ENCODE measurements at places on chromosomes 11 and 22.

GRCh38 chr11:125499563-125499962, 3.5 kb upstream of the FEZ1 start:
- DNase-seq = no peak

DNA sequence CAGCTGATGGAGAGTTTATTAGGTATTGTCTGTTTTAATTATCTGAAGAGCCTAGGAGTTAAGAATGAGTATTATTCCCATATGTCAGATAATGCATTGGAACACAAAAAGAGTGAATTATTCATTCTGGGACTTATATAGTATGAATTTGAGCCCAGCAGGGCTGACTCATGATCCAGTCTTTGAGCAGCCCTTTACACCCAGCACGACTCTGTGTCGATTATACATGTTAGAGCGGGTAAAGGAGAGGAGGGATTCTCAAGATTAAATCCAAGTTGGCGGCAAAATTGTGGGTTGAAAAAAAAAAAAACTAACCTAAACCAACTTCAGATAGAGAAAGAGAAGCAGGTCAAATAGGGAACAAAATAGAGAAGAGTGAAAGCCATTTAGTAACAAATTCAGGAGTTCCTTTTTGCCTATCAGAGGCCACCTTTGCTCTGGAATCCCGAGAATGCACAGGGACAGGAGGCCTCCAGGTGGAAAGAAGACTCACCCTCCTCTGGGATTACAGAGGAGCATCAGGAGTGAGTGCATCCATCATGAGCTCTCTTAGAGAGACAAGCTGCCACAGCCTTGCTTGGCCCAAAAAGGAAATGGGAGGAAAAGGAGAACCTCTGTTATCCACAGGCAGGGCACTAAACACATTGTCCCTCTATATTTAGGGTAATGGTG, 3.1 kb downstream of the MRGPRX1 start:
- no peak for DNase-seq

GRCh38 chr11:19691815-19692500, 20.7 kb upstream of the NAV2 start:
- no peak for DNase-seq

DNA sequence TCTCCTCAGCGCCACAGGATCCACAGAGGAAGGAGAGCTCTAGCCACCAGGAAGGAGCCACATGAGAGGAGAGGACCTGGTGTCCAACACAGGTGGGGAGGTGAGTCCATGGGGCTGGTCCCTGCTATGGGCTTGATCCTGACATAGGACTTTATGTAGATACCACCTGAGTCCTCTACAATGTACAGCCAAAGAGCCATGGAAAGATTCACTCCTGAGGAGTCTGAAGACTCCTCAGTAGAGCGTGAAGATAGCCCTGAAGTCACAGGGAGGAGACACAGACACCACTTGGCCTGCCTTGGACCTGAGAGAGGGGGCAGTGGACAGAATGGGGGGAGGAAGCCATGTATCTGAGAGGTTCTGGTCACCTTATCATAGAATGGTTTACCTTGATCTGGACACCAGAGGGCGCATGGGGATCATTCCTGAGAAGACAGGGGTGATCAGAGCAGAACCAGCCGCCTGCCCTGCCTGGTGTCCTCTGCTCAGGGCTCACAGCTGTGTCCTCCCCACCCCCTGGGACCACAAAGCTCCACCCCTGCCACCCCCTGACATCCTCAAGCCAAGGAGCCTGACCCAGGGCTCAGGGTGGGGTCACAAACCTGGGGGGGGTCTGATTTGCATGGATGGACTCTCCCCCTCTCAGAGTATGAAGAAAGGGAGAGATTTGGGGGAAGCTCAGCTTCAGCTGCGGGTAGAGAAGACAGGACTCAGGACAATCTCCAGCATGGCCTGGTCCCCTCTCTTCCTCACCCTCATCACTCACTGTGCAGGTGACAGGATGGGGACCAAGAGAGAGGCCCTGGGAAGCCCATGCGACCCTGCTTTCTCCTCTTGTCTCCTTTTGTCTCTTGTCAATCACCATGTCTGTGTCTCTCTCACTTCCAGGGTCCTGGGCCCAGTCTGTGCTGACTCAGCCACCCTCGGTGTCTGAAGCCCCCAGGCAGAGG, 77.0 kb downstream of the ZNF280B start:
- DNase-seq = peak; percentile 69

DNA sequence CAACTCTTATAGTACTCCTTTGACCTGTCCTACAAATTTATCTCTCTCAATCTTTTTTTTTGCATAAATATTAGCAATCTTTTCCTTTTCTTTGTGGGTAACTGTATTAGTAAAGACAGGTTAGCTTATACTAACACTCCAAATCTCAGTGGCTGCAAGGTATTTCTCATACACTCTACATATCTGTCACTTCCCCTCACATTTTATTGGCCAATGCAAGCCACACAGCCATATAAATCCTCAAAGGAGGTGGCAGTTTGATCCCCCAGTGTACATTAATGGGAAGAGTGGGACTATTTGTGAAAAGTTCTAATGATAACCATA, 42.6 kb upstream of the EED start:
- DNase-seq = no peak

GRCh38 chr11:72639502-72640375, 34.5 kb downstream of the PDE2A start:
- DNase-seq = no peak

GRCh38 chr11:825366-826226, 2.1 kb upstream of the CRACR2B start:
- no peak for DNase-seq

DNA sequence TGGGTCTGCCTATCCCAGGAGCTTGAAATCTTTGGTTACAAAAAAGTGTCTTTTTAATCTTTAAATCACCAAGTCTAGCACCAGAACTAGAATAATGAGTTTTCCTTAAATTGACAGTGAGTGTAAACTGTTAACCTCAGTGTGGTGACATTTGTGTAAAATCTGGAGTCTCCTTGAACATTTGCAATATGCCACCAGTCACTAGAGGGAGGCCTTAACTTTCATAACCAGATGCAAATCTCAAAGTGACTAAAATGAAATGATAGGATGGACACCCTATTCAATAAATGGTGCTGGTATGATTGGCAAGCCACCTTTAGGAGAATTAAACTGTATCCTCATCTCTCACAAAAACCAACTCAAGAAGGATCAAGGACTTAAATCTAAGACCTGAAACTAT, 8.3 kb upstream of the SCGB1D2 start:
- no peak for DNase-seq

- no peak for DNase-seq
These were observed 4.8 kb upstream of the SLC3A2 start for GRCh38 chr11:62875698-62876478.

- DNase-seq = peak; percentile 81
These were observed 5.1 kb downstream of the VSIG10L2 start for GRCh38 chr11:125950696-125951651.

GRCh38 chr11:33936725-33937604, 45.1 kb upstream of the LMO2 start:
- DNase-seq = peak; percentile 60

- no peak for DNase-seq
These were observed 41.5 kb upstream of the CCND1 start for GRCh38 chr11:69599502-69599901.

DNA sequence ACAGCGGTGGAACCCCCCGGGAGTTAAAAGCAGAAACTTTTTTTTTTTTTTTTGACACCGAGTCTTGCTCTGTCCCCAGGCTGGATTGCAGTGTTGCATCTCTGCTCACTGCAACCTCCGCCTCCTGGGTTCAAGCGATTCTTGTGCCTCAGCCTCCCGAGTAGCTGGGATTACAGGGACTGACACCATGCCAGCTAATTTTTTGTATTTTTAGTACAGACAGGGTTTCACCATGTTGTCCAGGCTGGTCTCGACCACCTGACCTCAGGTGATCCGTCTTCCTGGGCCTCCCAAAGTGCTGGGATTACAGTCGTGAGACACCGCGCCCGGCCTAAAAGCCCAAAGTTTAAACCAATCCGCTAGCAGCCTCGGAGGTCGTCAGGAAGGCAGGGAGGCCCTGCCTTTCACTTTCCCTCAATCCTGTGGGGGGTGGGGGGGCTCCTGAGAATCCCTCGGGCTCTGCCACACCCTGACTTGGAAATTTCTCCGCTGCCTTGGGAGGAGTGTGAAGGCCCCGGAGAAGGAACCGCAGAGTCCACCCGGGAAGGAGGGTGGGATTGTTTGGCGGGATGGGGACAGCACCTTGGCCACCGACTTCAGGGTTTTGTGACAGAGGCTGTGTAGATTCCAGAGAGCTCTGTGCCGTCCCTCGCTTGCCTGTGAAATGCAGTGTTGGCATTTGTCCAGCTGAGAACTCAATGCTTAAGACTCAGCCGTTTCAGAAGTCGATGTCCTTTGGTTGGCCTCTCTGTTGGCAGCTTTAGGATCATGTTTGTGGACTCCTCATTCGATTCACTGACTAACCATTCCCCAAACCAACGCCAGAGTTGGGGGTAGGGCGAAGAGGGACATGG, 1.0 kb downstream of the ARHGAP8 start:
- peak; percentile 74 for DNase-seq

DNA sequence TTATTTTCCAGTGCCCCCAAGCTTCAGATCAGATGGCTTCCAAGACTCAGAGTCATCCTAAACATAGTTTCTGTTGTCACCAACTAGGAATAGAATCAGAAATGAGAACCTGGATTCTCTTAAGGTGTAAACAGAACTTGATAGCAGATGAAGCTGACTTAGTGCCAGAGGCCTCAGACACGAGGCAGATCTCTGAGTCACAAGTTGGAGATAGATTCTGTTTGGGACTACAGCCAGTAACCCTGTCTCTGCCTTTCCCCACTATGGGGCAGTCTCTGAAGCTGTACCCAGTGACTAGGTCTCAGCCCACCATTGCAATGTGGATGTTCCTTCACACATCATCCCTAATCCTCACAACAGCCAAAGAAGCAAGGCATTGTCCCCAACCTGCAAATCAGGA, 25.4 kb downstream of the NEU3 start:
- no peak for DNase-seq

DNA sequence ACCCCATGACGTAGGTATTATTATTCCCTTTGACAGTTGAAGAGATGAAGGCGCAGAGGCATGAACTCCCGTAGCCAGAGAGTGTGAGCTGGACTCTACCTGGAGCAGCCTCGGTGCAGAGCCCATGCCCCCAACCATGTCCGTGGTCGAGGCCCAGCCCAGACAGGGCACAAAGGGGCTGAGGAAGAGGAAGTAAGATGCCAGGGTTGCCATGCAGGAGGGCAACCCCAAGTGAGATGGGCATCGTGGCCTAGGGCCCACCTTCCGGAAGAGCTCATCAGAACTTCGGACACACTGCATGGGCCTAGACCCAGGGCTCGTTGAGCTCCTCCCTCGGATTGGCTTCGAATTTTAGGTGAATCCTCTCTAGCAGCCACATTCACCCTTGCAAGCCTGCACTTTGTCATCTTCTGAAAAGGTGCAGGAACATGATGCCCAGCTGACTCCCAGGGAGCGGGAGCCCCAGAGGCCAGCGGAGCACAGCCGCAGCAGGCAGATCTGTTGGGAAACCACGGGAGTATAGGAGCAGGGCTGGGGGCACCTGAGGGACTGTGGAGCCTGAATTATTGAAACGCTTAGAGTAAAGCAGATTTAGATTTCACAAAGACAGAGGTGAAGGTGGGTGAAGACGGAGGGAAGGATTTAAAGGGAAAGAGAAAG, 29.0 kb upstream of the JAM3 start:
- no peak for DNase-seq

GRCh38 chr11:63683133-63683991, 2.1 kb downstream of the RTN3 start:
- no peak for DNase-seq

DNA sequence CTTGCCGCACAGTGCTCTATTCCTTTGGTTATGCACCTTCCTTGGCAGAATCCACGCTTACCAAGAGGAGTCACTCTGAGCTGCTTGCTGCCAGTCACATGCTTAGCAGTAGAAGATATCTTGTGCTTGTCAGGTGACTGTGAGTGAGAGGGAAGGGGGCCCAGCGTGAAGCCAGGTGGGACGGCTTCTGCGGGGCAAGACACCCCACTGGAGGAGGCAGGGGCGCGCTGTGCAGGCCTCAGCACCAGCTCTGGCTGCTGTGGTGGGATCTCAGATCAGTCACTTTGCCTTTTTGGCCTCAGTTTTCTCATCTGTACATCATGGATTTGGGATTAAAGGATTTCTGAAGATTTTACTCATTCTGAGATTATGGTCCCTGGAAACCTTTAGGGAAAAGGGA, 63.9 kb upstream of the B3GAT1 start:
- DNase-seq = no peak

GRCh38 chr11:63912678-63913077, 4.3 kb downstream of the RCOR2 start:
- DNase-seq = no peak

DNA sequence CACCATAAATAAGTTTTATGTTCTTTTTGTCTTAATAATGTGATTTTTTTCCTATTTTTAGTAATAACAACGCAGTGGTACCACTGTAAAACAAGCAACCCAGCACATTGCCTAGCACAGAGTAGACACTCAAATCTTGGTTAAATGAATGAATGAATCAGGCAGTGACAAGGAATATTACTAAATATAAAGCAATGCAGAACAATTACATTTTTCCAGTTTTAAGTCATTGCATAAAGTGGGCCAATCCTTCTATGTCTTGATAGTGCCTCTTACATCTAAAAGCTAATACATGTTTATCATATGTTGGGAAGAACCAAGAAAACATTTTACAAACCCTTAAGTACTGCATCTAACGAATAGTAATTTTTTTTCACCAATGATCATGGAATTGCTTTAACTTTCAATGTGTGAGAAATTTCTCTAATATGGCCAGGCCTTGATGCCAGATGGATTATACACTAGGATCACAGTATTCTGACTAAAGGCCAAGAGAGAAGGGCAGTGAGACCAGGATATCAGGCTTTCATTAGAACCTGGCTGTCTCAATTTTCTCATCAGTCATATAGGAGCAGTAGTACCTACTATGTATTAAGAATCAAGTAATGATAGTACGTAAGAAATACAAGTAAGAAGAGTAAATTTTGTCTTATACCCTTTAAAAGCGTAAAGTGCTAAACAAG, 88.5 kb downstream of the TRIM44 start:
- DNase-seq = no peak

GRCh38 chr22:50284479-50284878, 14.3 kb upstream of the MAPK11 start:
- DNase-seq = no peak

- no peak for DNase-seq
These were observed 2.0 kb downstream of the CDC42EP1 start for GRCh38 chr22:37562049-37562875.

DNA sequence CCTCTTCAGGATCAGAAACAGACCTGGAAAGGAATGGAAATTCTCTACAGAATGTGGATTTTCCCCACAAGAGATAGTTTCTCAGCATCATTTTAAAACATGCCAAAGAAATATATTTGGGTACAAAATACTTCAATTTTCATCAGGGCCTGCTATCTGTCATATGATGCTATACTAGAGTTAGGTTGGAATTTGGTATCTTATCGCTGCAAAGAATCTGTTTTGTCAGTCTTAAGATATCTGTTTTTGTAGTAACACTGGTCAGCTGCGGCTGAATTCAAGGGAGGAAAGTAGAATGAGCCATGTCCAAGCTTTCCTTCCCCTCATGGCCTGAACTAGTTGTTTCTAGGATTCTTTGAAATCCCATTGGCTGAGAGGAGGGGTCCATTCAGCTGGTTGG, 806.4 kb downstream of the KCNA4 start:
- DNase-seq = no peak

GRCh38 chr11:15947681-15948648, 408.4 kb downstream of the SOX6 start:
- no peak for DNase-seq

GRCh38 chr11:86056351-86056854, 12.5 kb downstream of the PICALM start:
- DNase-seq = no peak
